ENCODE measurements at places on chromosomes 2 and 18.

DNA sequence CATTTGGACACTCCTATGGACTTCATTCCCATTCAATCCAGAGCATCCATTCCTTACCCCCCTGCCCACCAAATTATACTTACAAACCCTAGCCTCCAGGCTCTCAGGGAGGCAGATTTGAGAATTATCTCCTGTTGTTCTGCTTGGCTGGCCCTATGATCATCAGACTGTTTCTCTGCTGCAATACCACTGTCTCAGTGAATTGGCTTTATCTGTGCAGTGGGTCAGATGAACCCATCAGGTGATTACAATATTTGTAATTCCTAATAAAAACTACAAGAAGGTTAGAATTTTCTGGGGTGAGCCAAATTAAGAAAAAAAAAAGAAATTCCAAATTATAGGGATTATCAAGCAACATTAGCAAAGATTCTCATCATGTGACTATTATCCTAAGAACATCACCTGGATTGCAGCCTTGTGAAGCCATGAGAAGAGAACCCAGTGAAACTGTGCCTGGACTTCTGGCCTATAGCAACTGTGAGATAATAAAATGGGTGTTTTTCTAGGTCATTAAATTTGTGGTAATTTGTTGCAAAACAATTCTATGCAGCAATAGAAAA is 17.8 kb upstream of the SLC25A52 start:
- DNase-seq, result no peak

- no peak for DNase-seq
Observed at GRCh38 chr2:238079874-238080327, 19.1 kb downstream of the SCLY start.

- no peak for DNase-seq
Observed at GRCh38 chr2:102181919-102182635, 4.7 kb upstream of the IL1RL2 start.

DNA sequence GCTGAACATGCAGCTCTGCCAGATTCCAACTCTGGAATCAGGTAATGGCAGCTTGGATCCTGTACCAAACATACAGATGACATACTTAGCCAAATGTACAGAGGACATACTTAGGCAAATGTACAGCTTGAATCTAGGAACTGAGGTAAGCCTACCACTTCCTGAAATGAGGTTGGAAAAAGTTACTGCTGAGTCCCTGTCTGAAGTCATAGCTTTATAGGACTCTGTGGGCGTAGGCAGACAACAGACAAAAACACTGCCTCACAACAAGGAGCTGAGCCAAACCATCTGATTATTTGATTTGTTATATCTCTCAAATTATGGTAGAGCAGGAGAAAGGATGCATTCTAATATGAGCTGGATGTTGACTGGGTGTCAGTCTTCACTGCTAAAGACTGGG is 290.2 kb upstream of the TCF4 start:
- DNase-seq, result no peak

GRCh38 chr18:23302851-23303527 is 150.1 kb upstream of the RIOK3 start:
- DNase-seq, result no peak

DNA sequence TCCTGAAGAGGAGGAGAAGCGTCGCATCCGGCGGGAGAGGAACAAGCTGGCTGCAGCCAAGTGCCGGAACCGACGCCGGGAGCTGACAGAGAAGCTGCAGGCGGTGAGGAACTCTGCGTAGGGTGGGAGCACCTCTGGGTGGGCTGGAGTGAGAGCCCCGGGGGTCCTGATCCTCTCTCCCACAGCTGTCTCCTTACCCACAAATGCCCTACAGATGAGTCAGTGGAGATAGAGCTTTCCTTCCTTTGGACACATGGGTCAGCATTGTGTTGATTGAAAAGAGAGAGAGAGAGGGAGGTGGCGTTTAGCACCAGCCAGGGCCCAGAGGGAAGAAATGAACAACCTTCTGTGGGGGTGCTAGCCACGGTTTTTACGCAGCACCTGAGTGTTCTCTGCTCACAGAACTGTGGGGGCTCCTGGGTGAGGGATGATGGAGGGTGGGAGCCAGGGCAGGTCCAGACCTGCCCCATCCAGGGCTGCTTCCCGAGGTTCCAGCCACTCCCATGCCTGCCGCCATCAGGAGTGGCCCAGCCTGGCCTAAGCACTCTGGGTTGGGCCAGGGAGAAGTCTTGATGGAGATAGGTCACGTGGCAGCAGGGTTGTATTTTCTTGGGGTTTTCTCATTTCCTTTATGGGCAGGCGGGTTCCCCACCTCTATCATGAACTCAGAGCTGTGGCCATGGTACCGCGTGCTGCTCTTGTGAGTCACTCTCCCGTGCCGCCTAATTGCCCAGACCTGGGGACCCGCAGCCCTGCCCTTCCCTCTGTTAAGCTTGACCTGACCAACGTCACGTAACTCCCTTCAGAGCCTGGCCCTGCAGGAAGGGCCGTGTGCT is 16.3 kb downstream of the FOSL2 start:
- DNase-seq, result no peak

- DNase-seq, result no peak
Observed at GRCh38 chr2:144267239-144267638, 252.7 kb downstream of the ZEB2 start.

DNA sequence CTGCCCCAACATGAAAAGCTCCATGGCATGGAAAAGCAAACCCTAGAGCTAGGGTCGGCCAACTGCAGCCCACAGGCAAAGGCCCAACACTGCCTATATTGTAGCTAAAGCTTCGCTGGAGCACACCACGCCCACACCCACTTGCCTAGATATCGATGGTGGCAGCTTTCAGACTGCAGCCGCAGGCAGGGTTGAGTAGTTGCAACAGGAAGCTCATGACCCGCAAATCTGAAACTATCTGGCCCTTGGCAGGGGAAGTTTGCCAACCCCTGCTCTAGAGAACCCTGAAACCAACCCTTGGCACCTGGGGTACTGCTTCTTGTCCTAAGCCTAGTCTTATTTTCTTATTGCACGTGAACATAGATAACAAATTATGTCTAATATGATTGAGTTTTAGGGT is 250.0 kb downstream of the SOX11 start:
- DNase-seq, result no peak

DNA sequence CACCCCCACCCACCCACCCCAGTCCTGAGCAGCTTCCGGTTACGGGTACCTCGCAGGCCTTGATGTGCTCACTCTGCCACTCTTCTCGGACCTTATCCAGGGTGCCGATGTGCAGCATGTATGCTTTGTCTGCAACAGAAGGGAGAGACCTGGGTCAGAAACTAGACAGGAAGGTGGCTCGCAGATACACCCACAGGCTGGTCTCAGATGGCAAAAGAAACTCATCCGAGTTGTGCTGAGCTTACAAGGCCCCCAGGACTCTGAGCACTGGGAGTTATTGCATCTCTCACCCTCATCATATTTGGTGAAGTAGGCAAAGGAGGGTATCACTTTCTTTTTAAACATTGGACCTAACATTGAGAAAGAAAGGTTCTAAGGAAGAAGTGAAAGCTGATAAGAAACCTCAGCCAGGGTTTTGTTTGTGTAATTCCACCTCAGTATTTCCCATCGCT is 30.6 kb upstream of the EPG5 start:
- peak; percentile 18 for DNase-seq

All from activated naive CD4-positive, alpha-beta T cell treated with anti-CD3 and anti-CD28 coated beads, Interleukin-2, amount 50 U/mL, for 16 hours (primary cell).